ENCODE measurements at places on chromosomes 16 and 17.

GRCh38 chr16:85002608-85003007, 8.7 kb downstream of the ZDHHC7 start:
- DNase-seq = no peak

- no peak for DNase-seq
These were observed 2.1 kb upstream of the EVI2A start for GRCh38 chr17:31323551-31323950.

DNA sequence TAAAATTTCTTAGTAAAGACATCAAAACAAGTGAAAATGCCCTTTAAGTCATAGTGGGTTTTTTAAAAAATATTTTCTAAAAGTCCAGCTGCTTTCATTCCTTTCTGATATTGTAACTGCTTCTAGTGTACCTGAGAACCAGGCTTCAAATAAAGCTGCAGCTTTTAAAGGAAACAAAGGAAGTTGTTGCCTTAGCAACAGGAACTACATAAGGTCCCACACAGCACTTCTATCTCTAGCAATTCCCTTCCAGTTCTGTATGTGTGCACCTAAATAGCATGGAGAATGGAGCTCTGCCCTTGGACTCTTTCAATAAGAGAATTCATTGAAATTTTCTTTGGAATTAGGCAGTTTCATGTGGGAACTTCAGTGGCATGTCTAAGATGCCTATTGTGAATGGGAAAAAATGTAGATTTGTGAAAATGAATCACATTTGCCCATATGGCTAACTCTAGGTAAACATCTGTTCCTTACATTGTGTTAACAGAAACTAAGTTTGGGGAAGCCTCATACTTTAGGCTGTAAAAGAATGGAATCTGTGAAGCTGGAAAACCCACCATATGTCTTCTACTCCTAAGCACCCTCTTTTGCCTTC, 206.4 kb downstream of the KIF2B start:
- no peak for DNase-seq

DNA sequence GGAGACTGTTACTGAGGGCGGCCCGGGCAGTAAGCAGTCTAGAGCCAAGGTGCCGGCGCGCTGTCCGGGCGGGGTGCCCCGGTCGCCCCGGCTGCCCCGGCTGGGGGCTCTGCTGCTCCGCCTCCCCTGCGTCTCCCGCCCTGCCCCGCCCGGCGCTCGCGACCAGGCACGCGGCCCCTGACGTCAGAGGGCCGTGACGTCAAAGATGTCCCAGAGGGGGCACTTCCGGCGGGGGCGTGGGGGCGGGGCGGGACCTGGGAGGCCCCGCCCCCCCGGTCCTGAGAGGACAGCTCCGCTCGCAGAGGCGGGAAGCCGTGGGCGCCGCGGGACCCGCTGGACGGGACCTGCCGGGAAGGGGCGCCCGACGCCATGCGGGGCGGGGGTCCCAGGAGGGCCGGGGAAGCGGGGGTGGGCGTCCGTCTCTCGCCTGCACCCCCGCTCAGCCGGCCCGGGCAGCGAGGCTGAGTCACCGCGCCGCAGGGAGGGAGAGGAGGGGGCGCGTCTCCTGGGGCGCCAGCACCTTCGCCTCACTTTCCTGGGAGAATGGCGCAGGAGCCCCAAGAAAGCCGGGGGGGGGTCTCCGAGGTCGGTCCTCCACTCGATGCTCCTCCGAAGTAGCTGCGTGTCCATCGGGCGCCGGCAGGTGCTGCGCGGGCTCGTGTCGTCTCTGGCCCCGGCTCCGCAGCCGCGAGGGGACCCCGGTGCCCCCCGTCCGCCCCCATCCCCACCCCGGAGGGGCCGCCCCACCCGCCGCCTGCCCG, 4.4 kb upstream of the HIC1 start:
- DNase-seq = no peak

DNA sequence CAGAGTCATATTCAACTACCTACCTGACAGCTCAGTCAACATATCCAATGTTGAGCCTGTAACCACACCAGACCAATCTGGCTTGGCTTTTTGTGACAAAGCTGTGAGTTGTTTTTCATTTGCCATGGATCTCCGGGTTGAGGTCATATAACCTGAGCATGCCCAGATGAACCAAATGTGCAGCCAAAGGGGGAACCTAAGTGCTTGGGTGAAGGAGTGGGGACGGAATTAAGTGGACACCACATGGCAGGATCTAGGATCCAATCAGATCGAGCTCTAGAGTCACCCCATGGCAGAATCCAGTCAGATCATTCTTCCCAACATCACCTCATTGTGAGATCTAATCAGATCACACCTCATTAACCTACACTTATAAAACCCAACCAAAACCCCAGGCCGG, 258.6 kb downstream of the PHKB start:
- DNase-seq = no peak

DNA sequence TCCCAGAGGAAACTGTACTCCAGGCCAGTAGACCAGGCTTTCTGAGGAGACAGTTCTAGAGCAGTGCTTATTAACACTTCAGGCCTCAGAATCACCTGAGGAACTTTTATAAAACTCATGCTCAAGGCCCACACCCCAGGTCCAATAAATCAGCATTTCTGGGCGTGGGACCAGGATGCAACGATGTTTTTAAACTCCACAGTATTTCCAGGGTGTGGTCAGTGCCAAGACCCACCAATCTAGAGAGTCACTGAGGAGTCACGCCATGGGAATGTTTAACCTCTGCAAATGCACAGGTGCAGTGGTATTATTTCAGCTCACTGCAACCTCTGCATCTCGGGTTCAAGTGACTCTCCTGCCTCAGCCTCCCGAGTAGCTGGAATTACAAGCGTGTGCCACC, 3.9 kb upstream of the TRPV1 start:
- DNase-seq = no peak

DNA sequence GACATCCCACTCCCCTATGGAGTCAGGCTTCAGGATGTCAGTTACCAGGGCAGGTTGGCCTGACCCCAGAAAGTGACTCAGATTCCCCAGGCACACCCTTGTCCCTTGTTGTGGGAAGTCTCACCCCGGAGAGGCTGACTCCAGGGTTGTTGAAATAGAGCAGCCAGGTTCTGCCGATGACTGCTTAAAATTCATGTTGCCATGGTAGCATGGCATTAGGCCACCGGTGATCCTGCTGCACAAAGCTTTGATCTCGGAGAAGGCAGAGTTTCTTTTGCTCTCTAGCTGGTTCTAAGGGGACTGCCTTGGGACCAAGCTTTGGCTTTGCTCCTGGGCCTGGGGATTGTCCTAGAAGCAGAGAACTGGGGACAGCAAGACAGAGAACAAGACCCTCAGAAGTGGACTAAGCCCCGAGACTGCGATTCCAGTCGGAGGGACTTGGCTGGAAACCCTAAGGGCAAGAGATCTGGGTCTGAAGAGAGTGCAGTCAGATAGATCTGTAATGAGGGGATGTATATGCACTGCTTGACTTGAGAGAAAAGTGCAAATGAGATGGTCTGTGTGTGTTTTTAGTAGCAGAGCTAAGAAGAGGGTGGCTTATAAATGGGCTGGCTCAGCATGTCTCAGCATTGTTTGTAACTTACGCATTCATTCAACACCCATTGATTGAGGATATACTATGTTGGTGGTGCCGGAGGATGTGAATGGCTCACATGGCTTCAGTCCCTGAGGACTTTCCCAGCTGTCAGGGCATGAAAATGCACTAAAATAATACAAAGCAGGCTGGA, 106.9 kb downstream of the RGS9 start:
- DNase-seq = no peak

- no peak for DNase-seq
These were observed 6.1 kb upstream of the LIG3 start for GRCh38 chr17:34974179-34974578.

- DNase-seq = no peak
These were observed 668 bp upstream of the UNK start for GRCh38 chr17:75783803-75784472.

- DNase-seq = no peak
These were observed at the start of gene SMTNL2 for GRCh38 chr17:4584101-4584916. TSS of gene SMTNL2 (plus strand) at chr17:4584529. CDS start at chr17:4584606, 77 bp downstream.

GRCh38 chr17:47879776-47880454, 16.1 kb upstream of the SP2 start:
- DNase-seq = no peak

DNA sequence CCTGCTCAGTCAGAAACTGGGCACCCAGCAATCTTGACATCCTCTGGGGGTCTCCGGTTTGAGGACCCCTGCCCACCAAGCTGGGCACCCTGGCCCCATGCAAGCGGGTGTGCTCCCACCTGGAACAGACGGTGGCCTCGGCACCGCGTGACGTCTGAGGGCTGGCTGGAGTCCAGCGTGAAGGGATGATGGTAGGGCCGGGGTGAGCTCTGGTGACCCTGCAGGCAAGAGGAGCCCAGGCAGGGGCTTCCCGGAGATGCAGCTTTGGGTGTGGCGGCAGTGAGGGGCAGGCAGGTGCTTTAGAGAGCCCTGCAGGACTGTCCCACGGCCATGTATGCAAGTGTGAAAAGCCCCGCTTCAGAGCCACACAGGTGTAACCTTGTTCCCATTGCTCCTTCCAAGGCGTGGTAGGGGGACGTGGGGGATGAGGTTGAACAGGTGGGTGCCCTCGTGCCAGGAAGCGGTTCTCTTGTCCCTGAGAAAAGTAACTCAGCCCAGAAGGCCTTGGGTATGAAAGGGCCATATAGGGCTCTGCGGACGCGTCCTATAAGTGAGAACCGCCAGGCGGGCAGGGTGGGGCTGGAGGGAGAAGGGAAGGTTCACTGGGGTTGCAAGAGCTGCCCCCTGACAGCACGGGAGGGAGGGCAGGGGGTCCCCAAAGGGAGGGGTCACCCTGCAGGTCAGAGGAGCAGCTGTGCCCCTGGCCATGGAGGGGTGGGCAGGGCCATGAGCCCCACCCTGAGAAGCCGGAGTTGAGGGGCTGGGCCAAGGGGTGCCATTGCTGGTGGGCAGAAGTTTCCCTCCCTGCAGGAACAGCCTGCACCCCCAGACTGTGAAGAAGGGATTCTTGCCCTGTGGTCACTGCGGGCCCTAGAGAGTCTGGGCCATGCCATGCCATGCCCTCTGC, 9.2 kb downstream of the RGS11 start:
- no peak for DNase-seq

- DNase-seq = no peak
These were observed 5.7 kb downstream of the MED13 start for GRCh38 chr17:62059414-62059813.

GRCh38 chr17:39167476-39167875, 1.5 kb upstream of the ARL5C start:
- no peak for DNase-seq

DNA sequence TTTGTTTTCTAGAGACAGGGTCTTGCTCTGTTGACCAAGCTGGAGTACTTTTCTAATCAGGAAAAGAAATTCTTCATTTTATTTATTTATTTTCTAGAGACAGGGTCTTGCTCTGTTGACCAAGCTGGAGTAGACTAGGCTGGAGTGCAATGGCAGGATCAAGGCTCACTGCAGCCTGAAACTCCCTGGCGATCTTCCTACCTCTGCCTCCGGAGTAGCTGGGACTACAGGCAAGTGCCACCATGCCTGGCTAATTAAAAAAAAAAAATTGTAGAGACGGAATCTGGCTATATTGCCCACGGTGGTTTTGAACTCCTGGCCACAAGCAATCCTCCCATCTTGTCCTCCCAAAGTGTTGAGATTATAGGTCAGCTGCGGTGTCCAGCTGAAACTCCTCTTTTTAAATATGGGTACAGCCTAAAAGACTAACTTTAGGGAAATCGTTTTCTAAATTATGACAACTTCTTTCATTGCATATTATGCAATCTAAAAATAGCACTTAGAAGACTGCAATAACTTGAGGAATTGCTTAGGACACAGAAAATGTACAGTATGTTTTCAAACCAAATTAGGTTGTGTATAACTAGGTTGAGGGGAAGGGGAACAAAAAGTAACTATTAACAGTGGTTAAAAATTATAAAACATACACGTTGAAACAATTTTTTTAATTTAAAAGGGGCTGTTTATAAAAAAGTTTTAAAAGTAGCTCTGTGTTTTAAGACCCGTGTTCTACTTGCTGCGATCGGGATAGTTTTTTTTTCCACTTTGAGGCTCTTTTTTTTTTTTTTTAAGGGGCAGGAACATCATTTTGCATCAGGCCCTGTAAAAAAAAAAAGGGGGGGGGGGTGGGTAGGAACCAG, 4.7 kb downstream of the PRAC1 start:
- no peak for DNase-seq

- DNase-seq = no peak
These were observed 13.3 kb downstream of the CAVIN1 start for GRCh38 chr17:42409523-42410318.

DNA sequence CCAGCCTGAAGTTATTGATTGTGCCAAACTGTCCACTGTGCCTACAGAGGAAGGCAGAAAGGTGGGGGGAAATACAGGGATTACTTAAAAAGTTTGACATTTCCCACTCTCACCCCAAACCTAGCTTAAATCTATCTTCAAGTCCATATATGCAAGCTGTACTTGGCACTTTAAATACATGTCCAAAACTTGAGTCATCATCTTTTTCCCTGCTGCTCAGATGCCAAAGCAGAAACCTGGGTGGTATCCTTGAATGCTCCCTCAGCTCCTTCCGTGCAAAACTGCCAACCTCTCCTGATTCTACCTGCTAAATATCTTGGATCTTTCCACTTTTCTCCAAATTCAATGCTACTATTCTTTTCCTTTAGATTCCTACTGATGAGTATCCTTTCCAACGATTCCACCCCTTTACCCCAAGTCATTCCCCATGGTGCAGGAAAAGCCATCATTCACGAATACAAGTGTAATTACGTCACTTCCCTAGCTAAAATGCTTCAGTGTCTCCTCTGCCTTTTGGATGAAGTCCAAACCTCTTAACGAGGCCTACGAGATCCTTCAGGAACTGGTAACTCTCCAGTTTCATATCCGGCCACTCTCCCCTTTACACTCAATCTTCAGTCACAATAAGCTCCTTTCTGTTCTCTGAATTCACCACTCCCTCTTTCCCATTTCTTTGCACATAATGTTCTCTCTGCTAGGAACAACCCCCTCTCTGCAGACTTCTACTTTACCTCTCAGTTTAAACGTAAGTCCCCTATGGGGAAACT, 9.3 kb downstream of the BECN1 start:
- DNase-seq = no peak

DNA sequence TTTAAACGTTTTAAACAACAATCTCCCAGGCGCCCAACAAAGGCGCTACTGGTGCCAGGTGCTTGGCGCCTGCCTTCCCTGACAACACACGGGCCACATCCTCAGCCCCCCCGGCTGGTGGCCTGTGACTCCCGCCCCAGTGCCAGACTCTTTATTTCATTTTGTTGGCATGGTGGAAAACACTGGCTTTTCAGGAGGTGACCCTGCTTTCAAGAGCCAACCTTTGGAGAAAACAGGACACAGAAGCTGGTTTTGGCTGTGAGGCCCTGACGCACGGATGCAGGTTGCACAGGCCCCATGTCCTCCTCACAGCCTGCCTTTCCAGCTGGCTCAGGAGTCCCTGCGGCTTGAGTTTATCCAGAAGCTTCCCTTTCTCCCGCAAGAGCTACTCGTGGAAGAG, 100.0 kb downstream of the METRNL start:
- DNase-seq = no peak

GRCh38 chr16:79066561-79066960, 534.0 kb downstream of the MAF start:
- no peak for DNase-seq
